ENCODE measurements at places on chromosomes 2 and 18. TPM values are rescaled to one million over a fixed set of nuclear protein-coding genes. Genes with fewer than 3 reads are reported as not detected.

SKA1 gene
- 11.3 TPM for total RNA-seq

LIMS4 gene
- total RNA-seq, result 0.60 TPM

GPR45 gene
- total RNA-seq, result not detected

MRO gene
- total RNA-seq, result 0.26 TPM

TRPM8 gene
- 0.20 TPM for total RNA-seq

C2orf66 gene
- total RNA-seq, result 0.08 TPM
